ENCODE measurements at places on chromosomes 3 and 15. TPM values are rescaled to one million over a fixed set of nuclear protein-coding genes. Genes with fewer than 3 reads are reported as not detected.

The ECE2 gene
- total RNA-seq = not detected

The SLC22A13 gene
- total RNA-seq = 0.07 TPM

The QARS1 gene
- 345 TPM for total RNA-seq

The KCNH8 gene
- 0.86 TPM for total RNA-seq

The ARGFX gene
- total RNA-seq = not detected

The SECISBP2L gene
- total RNA-seq = 19.9 TPM

GRCh38 chr3:110697961-110698360, 373.7 kb upstream of the NECTIN3 start:
- no peaks in the 10 kb centered on the region for H3K36me3 ChIP-seq
- peak; percentile 61 for DNase-seq
- H3K4me3 ChIP-seq = no peak overlapping the region
- no peak overlapping the region for H3K27ac ChIP-seq
- no peaks in the 10 kb centered on the region for H3K4me1 ChIP-seq

GRCh38 chr3:64501298-64501906, 186.4 kb downstream of the ADAMTS9 start:
- H3K4me3 ChIP-seq = no peak overlapping the region
- no peak overlapping the region for H3K27ac ChIP-seq
- H3K36me3 ChIP-seq = no peaks in the 10 kb centered on the region
- DNase-seq = no peak
- no peaks in the 10 kb centered on the region for H3K27me3 ChIP-seq

GRCh38 chr3:67678665-67679064, 24.3 kb upstream of the SUCLG2 start:
- no peak for DNase-seq
- no peaks in the 10 kb centered on the region for H3K36me3 ChIP-seq
- no peak overlapping the region for H3K27ac ChIP-seq
- no peaks in the 10 kb centered on the region for H3K27me3 ChIP-seq
- H3K4me1 ChIP-seq = no peaks in the 10 kb centered on the region

DNA sequence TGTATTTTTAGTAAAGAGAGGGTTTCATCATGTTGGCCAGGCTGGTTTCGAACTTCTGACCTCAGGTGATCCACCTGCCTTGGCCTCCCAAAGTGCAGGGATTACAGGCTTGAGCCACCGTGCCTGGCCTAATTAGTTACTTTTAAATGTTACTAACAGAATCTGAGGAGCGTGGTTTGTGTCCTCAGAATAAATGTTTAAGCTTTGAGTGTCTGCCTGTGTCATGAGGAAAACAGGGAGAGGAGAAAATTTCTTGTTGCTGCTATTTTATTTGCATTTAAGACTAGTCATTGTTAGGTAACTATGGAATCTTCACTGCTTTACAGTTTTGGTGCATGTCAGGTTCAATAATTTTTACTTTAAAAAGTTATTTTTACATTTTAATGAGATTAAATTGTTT, 68.8 kb downstream of the TCF12 start:
- no peak overlapping the region for H3K4me3 ChIP-seq
- H3K4me1 ChIP-seq = peaks cover 26% of the 10 kb centered on the region
- no peaks in the 10 kb centered on the region for H3K27me3 ChIP-seq
- DNase-seq = no peak
- H3K27ac ChIP-seq = no peak overlapping the region
- no peaks in the 10 kb centered on the region for H3K36me3 ChIP-seq

DNA sequence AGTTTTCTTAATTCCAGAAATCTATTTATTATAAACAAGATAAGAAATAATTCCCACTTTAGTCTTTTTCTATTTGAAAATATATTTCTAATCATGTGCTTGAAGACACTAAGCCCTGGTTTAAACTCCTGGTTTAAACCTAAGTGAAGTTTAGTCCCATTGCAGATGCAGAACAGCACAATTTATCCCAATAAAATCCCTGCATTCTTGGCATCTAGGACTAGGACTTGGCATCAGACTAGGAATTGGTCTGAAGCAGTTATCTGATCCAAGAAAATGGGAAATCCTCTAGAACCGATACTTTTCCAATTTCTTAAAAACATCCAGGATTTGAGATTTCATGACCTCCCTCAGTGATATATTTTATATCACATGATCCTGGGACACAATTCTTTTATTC, 168.8 kb upstream of the VEPH1 start:
- no peaks in the 10 kb centered on the region for H3K36me3 ChIP-seq
- DNase-seq = no peak
- no peaks in the 10 kb centered on the region for H3K4me1 ChIP-seq
- no peaks in the 10 kb centered on the region for H3K27me3 ChIP-seq

GRCh38 chr3:10160925-10161324, 3.8 kb upstream of the IRAK2 start:
- H3K27me3 ChIP-seq = no peaks in the 10 kb centered on the region
- H3K27ac ChIP-seq = no peak overlapping the region
- H3K4me3 ChIP-seq = no peak overlapping the region
- no peaks in the 10 kb centered on the region for H3K36me3 ChIP-seq
- no peaks in the 10 kb centered on the region for H3K4me1 ChIP-seq

GRCh38 chr3:12815719-12816118, 19.2 kb downstream of the CAND2 start:
- H3K36me3 ChIP-seq = peaks cover 26% of the 10 kb centered on the region
- H3K27ac ChIP-seq = no peak overlapping the region
- no peaks in the 10 kb centered on the region for H3K27me3 ChIP-seq

- no peaks in the 10 kb centered on the region for H3K36me3 ChIP-seq
- no peaks in the 10 kb centered on the region for H3K27me3 ChIP-seq
- H3K27ac ChIP-seq = no peak overlapping the region
- no peak for DNase-seq
Observed at GRCh38 chr3:40793730-40794129, 269.0 kb downstream of the ZNF621 start.

- H3K27ac ChIP-seq = peak overlapping the region; percentile 5
- H3K4me1 ChIP-seq = peaks cover 2% of the 10 kb centered on the region
- peaks cover 7% of the 10 kb centered on the region for H3K36me3 ChIP-seq
- no peak for DNase-seq
Observed at GRCh38 chr3:113654851-113655250, 41.6 kb downstream of the USF3 start.

GRCh38 chr3:177772908-177773557, 575.8 kb upstream of the TBL1XR1 start:
- H3K4me3 ChIP-seq = no peak overlapping the region
- H3K4me1 ChIP-seq = peaks cover 7% of the 10 kb centered on the region
- DNase-seq = no peak
- H3K27me3 ChIP-seq = no peaks in the 10 kb centered on the region
- H3K36me3 ChIP-seq = no peaks in the 10 kb centered on the region
- no peak overlapping the region for H3K27ac ChIP-seq

DNA sequence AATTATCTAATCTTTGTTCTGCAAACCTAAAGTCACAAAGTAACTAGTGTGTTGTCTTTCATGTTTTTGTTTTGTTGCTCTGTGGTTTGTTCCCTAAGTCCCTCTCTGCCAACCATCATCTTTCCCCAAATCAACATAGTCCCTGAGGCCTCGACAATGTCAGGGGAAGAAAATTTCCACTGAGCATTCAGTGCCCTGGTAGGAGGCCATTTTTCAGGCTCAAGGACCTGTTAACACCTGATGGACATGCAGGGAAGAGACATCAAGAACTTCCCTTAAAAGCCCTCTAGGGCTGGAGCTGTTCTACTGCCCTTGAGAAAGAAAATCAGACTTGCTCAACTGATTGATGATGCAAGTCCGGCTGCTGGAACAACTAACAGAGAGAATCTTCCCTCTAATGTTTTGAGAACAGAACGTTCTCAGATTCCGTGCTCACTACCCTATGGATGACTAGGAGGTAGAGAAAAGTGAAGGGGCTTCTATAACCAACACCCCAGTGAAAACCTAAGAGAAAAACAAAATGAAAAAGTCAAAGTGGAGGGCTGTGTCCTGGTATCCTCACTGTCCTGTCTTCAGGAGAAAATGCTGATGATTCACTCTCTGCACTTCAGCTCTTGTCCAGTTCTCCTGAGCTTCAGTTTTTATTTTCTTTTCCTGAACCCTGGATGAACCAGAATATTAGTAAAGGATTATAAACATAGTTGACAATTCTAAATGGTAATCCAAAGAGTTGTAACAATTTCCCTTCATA, 373.1 kb downstream of the FOXP1 start:
- no peaks in the 10 kb centered on the region for H3K36me3 ChIP-seq
- peaks cover 44% of the 10 kb centered on the region for H3K4me1 ChIP-seq
- peak; percentile 79 for DNase-seq
- H3K27me3 ChIP-seq = no peaks in the 10 kb centered on the region
- no peak overlapping the region for H3K4me3 ChIP-seq
- peak overlapping the region; percentile 84 for H3K27ac ChIP-seq

GRCh38 chr15:41827290-41827879, 507 bp upstream of the JMJD7 start:
- no peaks in the 10 kb centered on the region for H3K27me3 ChIP-seq
- H3K36me3 ChIP-seq = peaks cover 14% of the 10 kb centered on the region
- no peak overlapping the region for H3K27ac ChIP-seq
- no peaks in the 10 kb centered on the region for H3K4me1 ChIP-seq
- no peak for DNase-seq

- peaks cover 11% of the 10 kb centered on the region for H3K27me3 ChIP-seq
- H3K4me3 ChIP-seq = peak overlapping the region; percentile 24
- no peaks in the 10 kb centered on the region for H3K36me3 ChIP-seq
- DNase-seq = peak; percentile 89
- H3K4me1 ChIP-seq = peaks cover 7% of the 10 kb centered on the region
Observed at GRCh38 chr3:58177747-58178527, 32.8 kb downstream of the DNASE1L3 start.

DNA sequence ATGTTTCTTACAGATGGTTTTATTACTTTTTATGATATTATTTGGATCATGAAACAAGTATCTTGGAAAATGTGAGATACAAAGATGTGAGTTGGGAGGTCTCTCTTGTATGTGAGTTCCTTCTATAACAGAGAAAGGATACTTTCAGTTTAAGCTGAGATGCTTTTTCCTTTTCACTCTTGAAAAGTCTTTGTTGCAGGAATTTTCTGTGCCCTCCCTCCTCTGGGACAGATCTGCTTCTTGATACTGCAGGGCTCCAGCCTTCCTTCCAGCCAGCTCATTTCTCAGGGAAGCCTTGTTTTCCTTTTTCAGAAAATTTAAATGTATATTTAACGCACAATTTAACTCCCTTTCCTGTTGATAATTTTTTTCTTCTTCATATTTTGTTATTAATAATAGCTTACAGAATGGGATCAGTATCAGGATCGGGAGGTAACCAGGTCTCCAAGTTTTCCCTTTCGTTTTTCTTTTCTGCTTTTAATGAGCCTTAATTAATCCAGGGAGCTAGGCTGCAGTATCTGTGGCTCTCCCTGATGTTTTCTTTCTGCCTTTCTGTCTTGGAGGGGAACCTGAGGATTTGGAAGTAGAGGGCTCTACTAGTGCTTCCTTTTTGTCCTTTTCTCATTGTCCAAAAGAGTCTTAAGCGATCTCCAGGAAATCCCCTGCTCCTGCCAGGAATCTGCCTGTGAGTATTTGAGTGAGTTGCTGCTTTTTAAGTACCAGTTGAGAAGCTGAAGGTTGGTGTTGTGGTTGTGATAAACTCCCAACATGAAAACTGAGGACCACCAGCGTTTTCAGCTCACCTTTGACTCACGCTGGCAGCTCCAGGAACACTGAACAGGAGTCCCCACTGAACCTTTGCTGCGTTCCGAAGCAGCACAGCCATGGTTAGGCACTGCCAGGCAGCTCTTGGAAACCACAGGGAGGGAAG, 105.7 kb downstream of the IGF1R start:
- H3K4me1 ChIP-seq = peaks cover 10% of the 10 kb centered on the region
- peak; percentile 45 for DNase-seq
- no peaks in the 10 kb centered on the region for H3K27me3 ChIP-seq
- no peaks in the 10 kb centered on the region for H3K36me3 ChIP-seq

DNA sequence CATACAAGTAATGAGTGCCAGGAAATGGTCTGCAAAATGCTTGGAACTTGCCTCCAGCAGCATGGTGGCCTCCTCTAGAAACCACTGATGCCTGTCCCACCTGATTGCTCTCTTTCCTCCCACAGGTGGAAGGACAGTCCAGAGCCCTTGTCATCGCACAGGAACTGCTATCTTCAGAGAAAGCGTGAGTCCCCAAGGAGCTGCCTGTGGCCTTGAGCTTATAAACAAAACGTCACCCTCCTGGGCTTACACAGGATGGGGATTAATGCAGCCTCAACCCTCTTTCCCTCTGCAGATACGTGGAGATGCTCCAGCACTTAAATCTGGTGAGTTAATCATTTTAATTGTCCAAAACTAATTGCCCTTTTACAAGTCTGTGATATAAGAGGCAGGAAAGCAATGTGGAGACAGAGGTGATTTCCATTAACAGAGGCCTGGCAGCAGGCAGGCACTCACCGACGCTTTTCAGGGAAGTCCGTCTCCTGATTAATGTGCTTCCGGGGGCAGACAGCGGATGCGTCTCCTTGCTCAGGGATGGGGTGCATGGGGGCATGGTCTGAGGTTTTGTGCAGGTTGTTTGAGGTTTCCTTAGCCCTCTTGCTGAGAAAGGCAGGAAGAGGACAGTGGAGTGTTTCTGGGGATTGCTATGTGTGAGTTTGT, 61.8 kb downstream of the FGD5 start:
- no peaks in the 10 kb centered on the region for H3K4me1 ChIP-seq
- no peaks in the 10 kb centered on the region for H3K27me3 ChIP-seq
- H3K4me3 ChIP-seq = no peak overlapping the region
- no peak for DNase-seq

DNA sequence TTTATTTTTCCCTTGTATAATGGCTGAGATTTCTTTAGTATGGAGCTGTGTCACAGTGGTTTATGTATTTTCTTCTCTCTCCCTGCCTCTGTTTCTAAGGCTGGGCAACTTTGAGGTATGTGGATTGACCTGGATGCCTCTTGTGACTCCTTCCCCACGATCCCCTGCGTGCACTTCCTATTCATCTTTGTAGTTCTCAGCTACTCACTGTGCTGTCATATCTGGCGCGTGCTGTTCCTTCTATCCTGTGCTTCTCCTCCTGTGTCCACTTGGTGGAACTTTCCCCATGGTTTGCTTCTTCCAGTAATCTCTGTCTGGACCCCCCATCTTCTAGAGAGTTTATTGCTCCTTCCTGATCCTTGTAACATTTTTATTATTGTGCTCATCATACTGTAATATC, 97.3 kb downstream of the AKAP13 start:
- DNase-seq = peak; percentile 57
- no peaks in the 10 kb centered on the region for H3K36me3 ChIP-seq
- no peaks in the 10 kb centered on the region for H3K27me3 ChIP-seq
- no peak overlapping the region for H3K27ac ChIP-seq

DNA sequence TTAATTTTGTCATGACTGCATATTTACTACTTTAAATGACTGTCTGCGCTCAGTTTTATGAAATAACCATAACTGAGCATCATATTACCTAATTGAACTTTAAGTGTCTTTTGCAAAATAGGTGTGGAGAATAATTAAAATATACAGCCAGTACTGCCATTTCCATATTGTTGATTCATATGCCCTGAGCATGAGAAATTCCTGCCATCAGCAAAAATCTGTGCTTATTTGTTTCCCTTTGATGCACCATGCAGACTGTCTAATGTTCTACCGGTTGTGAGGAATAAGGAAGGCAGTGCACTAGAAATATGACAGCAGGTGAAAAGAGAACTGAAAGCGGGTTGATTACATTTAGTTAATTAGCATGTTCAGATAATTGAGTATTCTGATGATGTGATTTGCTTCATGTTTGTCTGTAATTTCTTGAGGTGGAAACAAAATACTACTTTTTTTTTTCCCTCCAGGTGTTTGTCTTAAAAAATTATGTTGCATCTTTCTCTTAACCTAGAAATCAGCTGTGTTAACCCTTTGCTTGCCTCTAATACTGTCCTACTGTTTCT, 229.4 kb upstream of the AZI2 start:
- DNase-seq = no peak
- H3K27ac ChIP-seq = no peak overlapping the region
- no peaks in the 10 kb centered on the region for H3K4me1 ChIP-seq

All from cardiac muscle cell (in vitro differentiated cells and primary cell).